ENCODE measurements at places on chromosomes 7 and 10.

GRCh38 chr7:148831782-148832181 is 52.3 kb downstream of the EZH2 start:
- DNase-seq = no peak

- DNase-seq = no peak
Observed at GRCh38 chr7:38506004-38506403, 125.2 kb downstream of the AMPH start.

GRCh38 chr7:3301831-3302618 is 973 bp downstream of the SDK1 start:
- DNase-seq = no peak

DNA sequence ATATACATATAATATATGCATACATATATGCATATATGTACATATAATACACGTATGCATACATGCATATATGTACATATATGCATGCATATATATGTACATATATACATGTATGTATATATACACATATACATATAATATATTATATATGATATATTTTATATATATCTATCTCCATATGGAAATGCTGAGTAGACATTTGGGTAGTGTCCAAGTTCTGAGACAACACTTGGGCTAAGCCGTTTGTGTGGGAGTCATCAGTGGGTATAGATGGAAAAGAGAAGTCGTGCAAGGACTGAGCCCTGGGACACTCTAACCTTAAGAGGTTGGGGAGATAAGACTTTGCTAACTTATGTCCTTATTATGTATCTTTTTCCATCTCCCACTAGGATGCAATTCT is 165.2 kb upstream of the PODXL start:
- no peak for DNase-seq

- no peak for DNase-seq
Observed at GRCh38 chr7:102444961-102445673, 11.7 kb downstream of the ORAI2 start.

GRCh38 chr7:14236834-14237233 is 247.4 kb upstream of the ETV1 start:
- no peak for DNase-seq

DNA sequence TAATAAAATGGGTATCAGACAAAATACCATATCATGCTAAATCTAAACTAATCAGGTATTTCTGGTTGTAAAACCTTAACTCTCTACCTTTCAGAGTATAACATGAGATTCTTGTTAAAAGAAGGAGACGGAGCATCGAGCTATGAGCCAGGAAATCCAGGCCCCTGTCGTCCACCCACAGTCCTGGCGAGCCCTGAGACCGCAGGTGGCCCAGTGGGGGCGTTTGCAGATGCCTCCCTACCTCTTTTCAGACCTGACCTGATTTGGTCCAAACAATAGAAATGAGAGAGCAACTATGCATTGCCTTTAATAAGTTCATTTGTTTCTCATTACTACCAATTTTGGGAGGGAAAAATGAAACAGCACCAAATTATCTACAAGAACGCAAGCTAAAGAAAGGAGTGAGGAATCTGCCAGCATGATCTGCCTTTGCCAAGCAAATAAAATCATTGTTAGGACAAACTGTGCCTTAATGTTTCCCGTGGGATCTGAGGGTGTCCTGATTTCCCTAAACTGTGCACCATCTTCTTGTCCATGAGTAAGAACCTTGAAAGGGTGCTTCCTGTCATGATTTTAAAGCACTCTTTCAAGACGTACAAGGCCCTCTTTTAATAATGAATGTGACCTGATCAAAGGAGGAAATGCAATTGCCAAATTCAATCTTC is 166.7 kb downstream of the TCERG1L start:
- no peak for DNase-seq

DNA sequence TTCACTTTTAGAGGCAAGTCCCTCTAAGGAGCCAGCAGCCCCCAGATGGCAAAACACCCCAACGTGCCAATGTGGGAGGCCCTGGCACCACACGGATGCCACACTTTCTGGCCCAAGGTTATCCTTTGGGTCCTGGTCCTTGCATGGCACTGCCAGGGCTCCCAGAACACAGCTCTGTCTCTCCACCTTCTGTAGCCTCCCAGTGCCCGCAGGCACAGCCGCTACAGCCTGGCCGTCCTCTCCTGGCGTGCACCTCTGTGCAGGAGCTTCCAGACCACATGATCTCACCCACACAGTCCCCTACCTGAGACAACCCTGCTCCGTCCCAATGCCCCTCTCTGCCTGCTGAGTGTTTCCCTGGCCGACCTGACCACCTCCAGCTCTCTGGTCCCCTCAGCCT is 215.0 kb downstream of the TNS3 start:
- no peak for DNase-seq

GRCh38 chr10:74797550-74797949 is 28.9 kb upstream of the KAT6B start:
- DNase-seq = no peak

DNA sequence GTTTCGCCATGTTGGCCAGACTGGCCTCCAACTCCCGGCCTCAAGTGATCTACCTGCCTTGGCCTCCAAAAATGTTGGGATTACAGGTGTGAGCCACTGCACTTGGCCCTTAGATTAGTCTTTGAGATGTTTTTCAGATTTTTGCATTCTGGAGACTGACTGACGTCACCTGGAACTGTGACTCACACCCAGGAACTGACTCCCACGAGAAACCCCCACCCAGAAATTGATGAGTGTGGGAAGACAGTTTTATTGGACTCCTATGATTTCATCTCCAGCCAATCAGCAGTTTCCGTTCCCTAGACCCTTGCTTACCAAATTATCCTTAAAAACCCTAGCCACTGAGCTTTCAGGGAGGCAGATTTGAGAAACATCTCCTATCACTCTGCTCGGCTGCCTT is 867.3 kb downstream of the TYW1 start:
- no peak for DNase-seq

GRCh38 chr7:145978769-145979168 is 137.8 kb upstream of the CNTNAP2 start:
- no peak for DNase-seq

- DNase-seq = no peak
Observed at GRCh38 chr7:46344533-46344932, 423.5 kb upstream of the IGFBP3 start.

DNA sequence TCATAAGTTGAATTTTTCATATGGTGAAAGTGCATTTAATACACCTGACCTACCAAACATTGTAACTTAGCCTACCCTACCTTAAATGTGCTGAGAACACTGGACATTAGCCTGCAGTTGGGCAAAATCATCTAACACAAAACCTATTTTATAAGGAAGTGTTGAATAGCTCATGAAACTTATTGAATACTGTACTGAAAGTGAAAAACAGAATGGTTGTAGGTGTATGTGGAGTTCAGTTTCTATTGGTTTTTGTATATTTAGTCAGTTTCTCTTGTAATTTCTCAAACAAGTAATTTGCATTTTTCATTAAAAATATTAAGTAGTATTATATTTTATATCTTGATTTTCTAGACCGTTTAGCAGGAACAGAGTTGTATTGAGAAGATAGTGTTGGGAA is 15.3 kb downstream of the CCDC7 start:
- no peak for DNase-seq

DNA sequence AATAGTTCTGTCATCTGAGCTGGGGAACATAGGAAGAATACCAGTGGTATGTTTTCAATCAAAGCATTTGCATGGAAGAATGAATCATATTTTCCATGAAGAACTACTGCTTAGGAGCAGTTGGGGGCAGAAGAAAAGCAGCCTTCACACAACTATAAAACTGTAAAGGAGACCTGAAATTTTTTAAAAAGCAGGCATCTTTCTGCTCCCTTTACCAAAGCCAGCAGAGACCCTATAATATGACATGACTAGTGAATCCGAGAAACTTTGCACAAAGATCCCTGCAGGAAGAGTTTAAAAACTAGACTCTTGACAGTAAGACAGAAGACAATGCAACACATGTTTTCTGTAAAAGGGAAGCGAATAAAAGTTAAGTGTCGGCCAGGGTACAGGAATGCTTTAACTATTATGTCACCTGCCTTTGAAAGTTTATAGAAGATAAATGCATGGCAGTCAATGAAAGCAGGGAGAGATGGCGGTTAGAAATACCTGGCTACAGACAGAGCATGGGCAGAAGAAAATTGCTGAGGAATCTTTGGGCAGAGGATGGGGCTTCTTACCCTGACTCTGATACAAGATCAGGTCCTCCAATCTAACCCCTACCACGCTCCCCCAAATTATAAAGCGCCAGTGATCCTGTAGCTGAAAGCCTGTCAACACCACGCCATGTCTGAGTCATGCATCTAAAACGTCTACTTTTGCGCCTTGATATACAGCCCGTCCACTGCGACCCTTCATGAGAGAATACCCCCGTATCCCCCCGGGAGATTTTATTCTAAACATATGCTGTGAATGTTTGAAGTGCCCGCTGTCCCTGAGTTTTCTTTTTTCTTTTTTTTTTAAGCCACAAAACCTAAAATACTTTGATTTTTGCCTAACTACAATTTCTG is 93.1 kb downstream of the GLI3 start:
- DNase-seq = no peak

- no peak for DNase-seq
Observed at GRCh38 chr7:47454974-47455871, 126.7 kb downstream of the TNS3 start.

DNA sequence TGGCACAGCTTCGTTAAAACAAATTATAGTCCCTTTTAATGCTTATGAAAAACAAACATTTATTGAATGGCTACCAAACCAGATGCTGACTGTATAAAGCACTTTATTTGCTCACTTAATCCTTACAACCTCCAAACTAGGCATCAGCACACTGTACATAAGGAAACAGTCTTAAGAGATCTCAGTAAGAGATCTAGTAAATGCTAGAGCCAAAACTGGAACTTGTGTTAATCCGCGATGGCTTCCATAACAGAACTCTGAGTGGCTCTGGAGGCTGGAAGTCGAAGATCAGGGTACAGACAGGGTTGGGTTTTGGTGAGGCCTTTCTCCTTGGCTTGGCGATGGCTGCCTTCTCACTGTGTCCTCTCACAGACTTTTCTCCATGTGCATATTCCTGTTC is 27.0 kb downstream of the PDZD8 start:
- DNase-seq = no peak

DNA sequence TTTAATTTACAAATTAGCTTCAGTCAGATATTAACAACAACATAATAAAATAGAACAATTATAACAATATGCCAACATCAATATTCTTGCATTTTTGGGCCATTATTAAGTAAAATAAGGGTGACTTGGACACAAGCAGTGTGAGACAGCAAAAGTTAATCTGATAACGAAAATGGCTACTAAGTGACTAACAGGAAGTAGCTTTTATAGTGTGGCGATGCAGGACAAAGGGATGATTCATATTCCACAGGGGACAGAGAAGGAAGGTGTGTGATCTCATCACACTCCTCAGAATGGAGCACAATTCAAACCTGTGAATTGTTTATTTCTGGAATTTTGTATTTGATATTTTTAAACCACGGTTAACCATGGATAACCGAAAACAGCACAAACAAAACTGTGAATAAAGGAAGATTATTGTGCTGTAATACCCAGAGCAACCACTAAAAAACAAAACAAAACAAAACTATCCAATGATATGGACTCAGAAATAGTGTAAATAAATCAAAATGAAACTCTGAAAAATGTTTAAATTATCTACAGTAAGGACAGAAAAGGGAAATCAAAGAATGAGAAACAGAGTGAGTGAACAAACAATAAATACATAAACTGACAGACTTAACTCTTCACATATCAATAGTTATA is 66.9 kb upstream of the TFEC start:
- no peak for DNase-seq

DNA sequence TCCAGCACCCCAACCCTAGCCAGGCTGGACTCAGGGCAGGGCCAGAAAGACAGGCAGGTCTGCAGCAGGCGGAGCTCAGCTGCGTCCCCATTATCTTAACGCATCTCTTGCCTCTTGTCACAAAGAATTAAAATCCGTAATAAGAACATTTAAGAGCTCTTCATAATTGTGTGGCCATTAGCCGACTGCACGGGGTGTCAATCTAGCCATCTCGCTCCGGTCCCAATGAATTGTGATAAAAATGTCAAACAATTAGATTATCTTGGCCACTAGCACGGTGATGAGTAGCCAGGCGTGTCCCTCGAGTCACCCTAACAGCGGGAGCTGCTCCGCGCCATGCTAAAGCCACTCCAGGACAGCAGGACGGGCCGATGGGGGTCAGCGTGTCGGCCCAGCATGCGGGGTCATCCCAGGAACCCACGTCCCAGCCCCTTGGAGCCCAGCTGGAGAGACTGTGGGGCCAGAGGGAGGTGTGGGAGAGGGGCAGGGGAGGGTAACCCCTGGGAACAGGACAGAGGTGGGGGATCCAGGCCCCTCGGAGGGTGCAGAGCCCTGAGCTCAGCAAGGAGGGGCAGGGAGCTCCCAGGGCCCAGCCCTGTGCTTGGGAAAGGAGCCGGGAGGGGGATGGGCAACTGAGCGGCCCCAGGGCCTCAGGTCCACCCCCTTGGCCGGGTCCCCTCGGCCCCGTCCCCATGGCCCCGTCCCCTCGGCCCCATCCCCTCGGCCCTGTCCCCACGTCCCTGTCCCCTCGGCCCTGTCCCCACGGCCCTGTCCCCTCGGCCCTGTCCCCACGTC is 17.7 kb upstream of the NKX6-2 start:
- no peak for DNase-seq

- no peak for DNase-seq
Observed at GRCh38 chr7:25314731-25315267, 86.5 kb upstream of the NPVF start.

DNA sequence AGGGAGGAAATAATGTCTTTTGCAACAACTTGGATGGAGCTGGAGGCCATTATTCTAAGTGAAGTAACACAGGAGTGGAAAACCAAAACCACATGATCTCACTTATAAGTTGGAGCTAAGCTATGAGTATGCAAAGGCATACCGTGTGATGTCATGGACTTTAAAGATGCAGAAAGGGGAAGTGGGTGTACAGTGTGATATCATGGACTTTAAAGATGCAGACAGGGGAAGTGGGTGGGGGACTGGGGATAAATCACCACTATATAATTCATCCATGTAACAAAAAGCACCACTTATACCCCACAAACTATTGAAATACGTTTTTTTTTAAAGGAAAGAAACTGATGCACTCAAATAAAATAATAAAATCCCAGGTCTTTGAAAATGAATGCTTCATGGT is 29.5 kb downstream of the LYZL2 start:
- no peak for DNase-seq

GRCh38 chr10:117339578-117339977 is 35.7 kb downstream of the PDZD8 start:
- DNase-seq = no peak

- DNase-seq = no peak
Observed at GRCh38 chr10:110310741-110311140, 6.0 kb upstream of the SMNDC1 start.
